ENCODE measurements at places on chromosomes 4 and X.
A peak's percentile ranks its signal among the peaks of the same experiment; 100 is the strongest.

DNA sequence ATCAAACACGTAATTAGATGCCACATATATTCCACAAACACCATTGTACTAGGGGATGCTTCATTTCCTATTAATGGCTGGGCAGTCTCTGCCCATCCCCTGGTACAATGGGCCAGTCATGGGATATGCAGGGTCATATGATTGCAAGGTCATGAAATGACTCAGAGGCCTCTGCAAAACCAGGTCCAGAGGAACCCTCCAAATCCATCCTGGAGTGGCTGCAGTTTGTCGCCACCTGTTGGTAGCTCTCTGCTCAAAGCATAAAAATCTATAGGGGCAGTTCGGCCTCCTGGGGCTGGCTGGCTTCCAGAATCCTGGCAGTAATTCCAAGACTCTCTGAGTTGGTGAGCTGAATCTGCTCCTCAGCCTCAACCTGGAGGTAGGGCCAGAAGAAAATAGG, 22.9 kb upstream of the PUDP start:
- peak; percentile 19 for DNase-seq

DNA sequence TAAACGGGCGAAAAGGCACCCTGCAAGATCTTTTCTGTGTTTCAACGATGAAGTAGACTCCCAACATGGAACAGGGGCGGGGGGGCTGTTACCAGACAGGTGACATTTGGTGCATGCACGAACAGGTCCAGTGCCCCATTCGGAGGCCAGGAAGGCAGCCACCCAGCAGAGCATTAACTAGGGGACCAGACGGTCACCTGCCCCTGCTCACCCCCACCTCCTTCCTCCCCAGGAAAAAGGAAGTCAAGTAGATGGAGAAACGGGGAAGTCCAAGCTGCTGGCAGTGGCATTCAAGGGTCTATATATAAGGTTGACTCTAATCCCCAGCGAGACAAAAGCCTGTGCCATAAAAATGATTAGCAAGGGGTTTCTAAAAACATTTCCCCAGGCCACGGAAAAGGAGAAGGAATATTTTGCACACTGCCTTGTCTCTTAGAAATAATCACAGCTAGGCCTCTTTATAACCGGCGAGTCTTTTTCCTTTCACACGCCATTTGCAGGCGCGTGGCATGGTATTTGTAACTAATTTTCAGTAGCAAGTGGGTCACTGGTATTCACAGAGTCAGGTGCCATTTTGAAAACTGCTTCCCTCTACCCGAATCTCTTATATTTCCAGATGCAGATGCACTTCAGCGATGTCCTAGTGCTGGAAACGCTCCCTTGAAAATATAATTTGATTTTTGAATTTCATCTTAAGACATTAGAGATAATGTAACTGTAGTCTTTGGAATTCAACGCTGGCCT, 1.2 kb upstream of the TMSB4X start:
- DNase-seq: no peak

- DNase-seq: no peak
Observed at GRCh38 chr4:72016011-72016410, 15.8 kb upstream of the NPFFR2 start.

DNA sequence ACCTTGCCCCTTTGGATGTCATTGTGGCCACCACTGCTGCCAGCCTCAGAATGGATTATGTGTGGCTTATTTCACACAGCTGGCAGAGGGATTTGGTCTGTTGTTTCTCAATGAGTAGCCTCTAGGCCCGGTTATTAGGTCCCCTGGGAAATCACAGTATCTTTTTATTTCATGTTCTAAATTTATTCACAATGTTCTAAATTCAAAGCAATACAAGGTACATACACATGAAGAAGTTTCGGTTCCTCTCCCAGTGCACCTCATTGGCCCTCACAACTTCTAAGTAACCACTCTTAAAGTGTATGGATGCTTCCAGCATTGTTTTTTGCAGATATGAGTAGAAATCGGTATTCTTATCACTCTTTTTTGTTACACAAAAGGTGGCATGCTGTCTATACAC, 262.7 kb downstream of the RCHY1 start:
- no peak for DNase-seq

DNA sequence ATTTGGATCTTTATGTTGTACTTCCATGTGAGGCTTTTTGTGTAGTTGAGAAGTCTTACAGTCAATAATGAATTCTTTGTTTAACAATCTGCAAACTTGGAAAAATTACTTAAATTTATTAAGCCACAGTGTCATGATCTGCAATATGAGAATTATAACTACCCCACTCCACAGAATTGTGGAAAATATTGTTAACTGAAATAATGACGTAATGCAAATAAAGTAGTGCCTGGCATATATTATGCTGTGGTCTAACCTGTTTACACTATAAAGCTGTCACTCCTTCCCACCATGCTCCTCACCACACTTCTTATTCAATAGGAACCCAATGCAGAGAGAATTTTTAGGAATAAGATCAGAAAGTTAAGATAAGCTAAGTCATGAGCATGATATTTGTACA, 632.1 kb upstream of the GALNTL6 start:
- no peak for DNase-seq

- DNase-seq: no peak
Observed at GRCh38 chr4:67480810-67481209, 64.5 kb downstream of the CENPC start.

DNA sequence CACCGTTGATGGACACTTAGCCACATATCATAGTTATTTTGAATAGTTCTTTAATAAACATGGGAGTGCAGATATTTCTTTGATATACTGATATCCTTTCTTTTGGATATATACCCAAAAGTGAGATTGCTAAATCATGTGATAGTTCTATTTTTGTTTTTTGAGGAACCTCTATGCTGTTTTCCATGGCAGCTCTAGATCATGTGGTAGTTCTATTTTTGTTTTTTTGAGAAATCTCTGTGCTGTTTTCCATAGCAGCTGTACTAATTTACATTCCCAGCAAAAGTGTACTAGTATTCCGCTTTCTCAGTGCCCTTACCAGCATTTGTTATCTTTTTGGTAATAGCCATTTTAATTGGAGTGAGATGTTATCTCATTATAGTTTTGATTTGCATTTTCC, 3.6 kb downstream of the SH3BGRL start:
- no peak for DNase-seq

- no peak for DNase-seq
Observed at GRCh38 chrX:151789179-151789800, 54.7 kb downstream of the CNGA2 start.

DNA sequence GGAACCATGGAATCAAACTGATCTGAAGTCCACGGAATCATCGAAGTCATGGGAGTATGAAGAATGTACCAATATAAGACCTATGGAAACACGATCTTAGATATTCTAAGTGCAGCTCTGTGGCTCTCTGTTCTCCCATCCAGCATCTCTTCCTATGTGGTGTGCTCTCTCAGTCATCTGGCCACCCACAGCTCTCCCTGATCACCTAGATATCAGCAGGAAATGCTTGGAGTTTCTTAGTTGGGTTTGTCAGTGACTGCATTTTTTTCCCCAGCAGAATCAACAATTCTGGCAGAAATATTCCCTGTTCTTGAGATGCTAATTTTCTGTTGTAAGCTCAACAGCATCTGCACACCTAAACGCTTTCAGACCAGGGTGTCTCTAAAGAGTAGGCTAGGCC, 94.1 kb downstream of the GC start:
- DNase-seq: no peak
